ENCODE measurements at places on chromosomes 7 and 10.

- DNase-seq = no peak
These were observed 4.1 kb upstream of the SGCE start for GRCh38 chr7:94660006-94660405.

- no peak for DNase-seq
These were observed 9.7 kb downstream of the CACUL1 start for GRCh38 chr10:118745056-118745455.

GRCh38 chr7:150950496-150951180 is 27.5 kb downstream of the KCNH2 start:
- DNase-seq = no peak

DNA sequence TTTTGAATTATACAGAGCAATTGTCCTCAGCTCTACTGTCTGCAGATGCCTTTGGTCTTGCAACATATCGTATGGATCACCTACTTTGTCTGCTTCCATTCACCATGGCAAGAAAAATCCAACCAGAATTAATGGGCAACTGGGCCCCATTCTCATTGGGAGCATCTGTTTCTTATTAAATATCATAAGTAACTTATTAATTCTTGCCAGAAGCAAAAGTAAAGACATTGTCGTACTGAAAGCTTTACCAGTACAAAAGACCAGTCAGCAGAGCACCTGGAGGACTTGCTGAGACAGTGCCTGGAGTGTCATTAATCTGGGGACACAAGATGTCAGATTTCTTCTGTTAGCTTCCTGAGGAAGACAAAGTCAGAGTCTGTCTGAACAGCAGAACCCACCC is 404.5 kb downstream of the INHBA start:
- DNase-seq = no peak
